DMS 273 treated with DMSO at 0.1 percent for 48 hours (cell line): ENCODE measurements at places on chromosomes 7 and 10.

- no peak for DNase-seq
These were observed 103.9 kb downstream of the PPP1R9A start for GRCh38 chr7:95011146-95011928.

DNA sequence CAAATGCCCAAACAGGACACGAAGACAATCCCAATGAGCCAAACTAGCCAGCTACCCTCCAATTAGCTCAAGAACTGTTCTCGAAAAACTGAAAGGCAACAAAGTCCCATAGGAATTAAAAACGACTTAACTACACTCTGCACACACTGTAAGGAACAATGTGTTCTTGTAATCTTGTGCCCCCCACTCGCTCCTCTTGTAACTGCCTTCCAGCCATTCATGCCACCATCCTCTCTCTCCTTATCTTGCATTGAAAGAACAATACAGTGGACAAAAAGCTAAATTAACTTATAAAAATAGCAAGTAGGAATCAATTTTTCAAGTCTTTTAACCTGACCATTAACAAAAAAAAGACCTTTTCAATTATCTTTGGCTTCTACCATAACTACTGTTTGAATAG lies 2.9 kb downstream of the CYTH3 start:
- no peak for DNase-seq

DNA sequence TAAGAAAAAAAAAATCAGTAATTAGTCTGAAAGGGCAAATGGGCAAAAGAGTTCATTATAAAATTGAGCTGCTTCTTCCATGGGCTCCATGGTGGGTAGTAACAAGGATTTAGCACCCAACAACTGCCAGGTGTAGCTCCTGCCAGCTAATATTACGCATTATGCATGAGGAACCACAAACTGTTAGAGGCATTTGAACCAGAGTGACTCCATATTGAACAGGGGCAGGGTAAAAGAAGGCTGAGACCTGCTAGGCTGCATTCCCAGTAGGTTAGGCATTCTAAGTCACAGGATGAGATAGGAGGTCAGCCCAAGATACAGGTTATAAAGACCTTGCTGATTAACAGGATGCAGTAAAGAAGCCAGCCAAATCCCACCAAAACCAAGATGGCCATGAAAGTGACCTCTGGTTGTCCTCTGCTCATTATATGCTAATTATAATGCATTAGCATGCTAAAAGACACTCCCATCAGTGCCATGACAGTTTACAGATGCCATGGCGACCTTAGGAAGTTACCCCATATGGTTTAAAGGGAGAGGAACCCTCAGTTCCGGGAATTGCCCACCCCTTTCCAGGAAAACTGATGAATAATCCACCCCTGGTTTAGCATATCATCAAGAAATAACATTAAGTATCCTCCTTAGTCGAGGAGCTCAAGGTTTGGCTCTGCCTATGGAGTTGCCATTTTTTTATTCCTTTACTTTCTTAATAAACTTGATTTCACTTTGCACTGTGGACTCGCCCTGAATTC lies 8.7 kb upstream of the PAPSS2 start:
- DNase-seq = no peak

DNA sequence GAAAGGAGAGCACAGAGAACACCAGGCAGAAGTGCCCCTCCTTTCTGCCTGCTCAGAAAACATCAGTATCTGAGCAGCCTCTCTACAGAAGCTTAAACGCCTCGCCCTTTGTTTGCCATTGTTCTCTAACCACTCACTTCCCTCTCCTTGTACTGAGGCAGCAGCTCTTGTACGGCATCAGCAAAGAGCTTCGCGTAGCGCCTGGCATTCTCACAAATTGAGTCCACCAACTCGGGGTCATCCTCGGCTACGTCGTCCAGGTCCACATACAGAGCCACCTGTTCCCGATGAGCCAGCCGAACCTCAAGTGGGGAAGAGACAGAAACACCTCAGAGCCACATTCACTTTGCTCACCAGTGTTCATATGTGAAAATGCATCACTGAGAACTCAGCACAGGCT lies 1.7 kb downstream of the MCM7 start:
- DNase-seq = no peak

DNA sequence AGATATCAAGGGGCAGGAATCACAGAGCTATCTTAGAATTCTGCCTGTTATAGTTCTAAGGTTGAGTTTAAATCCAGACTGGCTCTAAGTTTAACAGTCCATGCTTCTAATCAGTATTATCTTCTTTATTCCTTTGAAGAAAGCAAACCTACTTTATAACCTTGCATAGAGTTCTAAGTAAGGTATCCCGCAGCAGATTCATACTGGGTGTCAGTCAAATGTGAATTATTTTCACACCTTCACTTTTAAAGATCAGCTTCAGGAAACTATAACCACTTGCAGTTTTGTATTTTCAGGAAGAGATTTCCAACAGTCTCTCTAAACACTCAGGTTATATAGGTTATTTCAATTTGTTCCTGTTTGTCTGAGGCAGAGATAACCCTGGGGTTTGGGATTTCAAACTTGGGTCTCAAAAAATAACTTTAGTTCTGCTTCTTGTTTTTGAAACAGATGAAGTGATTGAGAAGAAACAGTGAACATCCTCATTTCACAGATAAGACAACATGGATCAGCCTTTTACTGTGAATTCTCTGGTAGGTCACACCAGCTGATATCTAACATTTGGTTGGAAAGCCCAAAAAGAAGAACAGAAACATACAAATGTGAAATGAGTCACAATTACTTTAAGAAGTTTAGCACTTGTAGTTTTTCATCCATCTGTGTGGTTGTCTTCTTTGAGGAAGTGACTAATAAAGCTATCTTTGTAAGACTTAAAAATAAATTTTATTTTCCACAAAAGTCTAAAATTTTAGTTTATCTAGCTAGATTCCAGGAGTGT lies 21.4 kb downstream of the STAMBPL1 start:
- no peak for DNase-seq

- DNase-seq = no peak
These were observed 61.3 kb downstream of the COL13A1 start for GRCh38 chr10:69862882-69863530.

DNA sequence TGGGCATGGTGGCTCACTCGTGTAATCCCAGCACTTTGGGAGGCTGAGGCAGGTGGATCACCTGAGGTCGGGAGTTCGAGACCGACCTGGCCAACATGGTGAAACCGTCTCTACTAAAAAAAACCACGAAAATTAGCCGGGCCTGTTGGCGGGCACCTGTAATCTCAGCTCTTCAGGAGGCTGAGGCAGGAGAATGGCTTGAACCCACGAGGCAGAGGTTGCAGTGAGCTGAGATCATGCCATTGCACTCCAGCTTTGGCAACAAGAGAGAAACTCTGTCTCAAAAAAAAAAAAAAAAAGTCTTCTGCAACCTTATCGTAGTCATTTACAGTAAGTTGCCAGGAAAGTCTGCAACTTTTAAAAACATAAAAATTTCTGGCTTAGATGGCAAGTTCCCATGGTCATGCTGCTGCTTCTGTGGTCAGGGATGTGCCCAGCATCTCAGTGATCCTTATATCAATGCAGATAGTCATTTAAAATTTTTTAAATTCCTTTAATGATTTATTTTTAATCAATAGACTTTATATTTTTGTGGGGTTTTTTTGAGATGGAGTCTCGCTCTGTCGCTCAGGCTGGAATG lies 15.6 kb downstream of the SUFU start:
- no peak for DNase-seq

- no peak for DNase-seq
These were observed 975.2 kb downstream of the SORCS1 start for GRCh38 chr10:106189292-106189691.

GRCh38 chr7:28346256-28346655 lies 66.1 kb upstream of the CREB5 start:
- DNase-seq = no peak

- peak; percentile 99 for DNase-seq
These were observed 829 bp upstream of the RPA3 start for GRCh38 chr7:7719236-7719635.

GRCh38 chr10:14584661-14585060 lies 190.0 kb downstream of the FAM107B start:
- no peak for DNase-seq
